Progenitor cell of endocrine pancreas (in vitro differentiated cells): ENCODE measurements at places on chromosomes 6 and 20.
A peak's percentile ranks its signal among the peaks of the same experiment; 100 is the strongest.

DNA sequence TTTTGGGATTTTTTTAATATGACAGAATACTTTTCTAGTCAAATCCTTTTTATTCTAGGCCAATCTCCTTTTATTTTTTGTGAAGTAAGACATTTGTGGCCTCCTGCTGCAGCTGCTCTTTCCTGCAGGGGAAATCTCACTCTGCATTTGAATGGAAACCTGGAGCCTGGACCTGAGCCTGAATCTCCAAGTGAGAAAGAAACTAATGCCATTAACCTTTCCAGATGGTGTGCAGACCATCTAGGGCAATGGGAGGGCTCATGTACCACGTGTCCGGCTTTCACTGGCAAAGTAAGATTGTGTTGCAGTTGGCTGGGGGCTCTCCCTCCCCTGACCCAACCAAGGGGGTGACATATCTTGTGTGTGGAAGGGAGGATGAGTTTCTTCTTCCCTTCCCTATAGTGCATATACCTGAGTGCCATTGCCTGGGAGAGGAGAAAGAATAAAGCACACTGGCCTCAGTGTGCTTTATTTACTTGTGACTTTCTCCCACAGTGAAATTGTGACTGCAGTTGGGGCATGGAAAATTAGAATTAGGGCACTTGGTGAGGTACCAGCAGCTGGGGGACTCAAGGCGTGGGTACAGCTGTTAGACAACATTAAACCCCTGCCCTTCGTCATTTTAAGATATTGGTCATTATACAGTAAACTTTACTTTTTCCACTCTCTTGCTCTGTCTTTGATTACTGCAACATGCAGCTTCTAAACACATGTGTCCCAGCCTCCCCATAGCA lies 159.8 kb upstream of the RIN2 start:
- no peak for DNase-seq

GRCh38 chr6:154012852-154013251 lies 26.2 kb upstream of the OPRM1 start:
- no peak for DNase-seq

DNA sequence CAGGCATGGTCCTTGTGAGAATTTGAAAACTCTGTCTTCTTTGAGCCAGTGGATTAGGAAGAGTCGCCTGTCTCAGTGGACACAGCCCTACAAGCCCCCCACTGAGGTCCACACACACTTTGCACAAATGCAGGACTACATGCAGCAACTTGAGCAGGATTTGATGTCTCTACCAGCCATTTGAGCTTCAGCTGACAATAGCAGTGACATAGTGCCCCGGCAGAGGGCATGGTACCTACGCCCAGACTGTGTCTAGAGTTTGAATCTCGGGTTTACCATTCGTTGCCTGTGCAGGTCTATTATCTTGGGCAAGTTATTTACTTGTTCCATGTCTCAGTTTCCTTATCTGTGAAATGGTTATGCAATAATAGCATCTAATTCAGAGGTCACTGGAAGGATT lies 580.1 kb downstream of the TFAP2B start:
- no peak for DNase-seq

- DNase-seq, result no peak
These were observed 9.5 kb upstream of the IGF2R start for GRCh38 chr6:159959165-159959975.

GRCh38 chr6:150702675-150703074 lies 103.0 kb downstream of the PLEKHG1 start:
- DNase-seq, result no peak

DNA sequence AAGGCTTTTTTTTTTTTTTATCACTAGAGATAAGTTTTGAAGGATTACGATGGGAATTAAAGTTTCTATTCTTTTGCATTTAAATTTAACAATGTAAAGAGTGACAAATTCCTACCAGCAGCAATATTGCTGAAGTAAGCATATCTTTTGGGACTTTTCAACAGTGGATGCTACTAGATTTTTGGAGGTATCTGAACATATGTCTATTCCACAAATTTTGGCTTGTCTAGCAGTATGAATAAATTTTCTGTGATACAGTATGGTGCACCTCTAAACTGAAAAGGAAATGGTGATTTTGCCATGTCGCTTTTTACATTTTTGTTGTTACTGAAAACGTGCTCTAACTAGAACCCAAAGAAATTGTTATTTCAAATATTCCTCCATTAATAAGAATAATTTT lies 368.3 kb upstream of the MANEA start:
- DNase-seq, result no peak

DNA sequence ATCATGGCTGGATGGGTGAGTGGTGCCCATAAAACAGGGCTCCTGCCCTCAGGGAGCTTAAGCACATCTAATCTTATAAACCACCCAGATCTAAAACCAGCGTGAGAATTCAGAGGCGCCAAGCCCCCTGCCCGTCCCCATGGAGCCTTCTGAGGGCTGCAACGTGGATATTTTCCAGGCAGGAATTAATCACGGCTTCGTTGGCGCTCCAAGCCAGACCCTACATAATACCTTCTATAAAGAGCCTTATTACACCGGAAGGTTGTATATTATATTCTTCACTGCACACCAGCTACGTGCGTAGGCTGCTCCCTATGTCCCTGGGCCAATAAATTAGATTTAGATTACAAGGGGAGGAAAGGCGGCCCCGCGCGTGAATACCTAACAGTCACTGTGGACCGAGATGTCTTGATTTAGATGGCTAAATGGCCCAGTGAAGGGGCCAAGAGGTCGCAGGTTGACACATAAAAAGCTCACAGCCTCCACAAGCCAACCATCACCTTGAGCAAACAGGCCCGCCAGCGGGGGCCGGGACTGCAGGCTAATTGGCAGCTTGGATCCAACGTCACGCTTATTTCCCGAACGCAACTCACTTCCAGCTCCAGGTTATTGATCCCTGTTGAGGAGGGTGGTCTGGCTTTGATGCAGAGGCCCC lies 64.7 kb upstream of the APCDD1L start:
- no peak for DNase-seq

- DNase-seq, result no peak
These were observed 153.0 kb downstream of the PHF3 start for GRCh38 chr6:63788569-63788968.

GRCh38 chr6:73636048-73636447 lies 17.7 kb downstream of the SLC17A5 start:
- DNase-seq, result no peak

- no peak for DNase-seq
These were observed 29.7 kb downstream of the RPF2 start for GRCh38 chr6:111011360-111012142.

- no peak for DNase-seq
These were observed 157.8 kb downstream of the SAMD5 start for GRCh38 chr6:147666255-147666654.

DNA sequence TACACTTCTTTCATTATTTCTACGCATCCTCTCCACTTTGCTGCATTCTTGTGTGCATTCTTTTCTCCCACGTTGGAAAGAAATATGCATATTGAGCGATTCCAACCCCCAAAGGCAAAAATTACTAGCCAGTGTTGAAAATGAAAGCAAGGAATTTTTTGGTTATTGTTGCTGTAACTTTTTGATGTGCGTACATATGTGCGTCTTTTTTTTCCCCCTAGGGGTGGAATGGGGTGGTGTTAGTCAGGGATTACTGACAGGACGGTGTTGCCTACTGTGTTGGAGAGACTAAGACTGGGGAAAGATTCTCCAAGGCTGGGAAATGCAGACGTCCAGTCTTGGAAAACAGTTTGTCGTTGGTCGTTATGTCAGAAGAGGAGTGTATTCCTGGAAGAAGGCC lies 44.2 kb upstream of the ESR1 start:
- DNase-seq, result no peak

DNA sequence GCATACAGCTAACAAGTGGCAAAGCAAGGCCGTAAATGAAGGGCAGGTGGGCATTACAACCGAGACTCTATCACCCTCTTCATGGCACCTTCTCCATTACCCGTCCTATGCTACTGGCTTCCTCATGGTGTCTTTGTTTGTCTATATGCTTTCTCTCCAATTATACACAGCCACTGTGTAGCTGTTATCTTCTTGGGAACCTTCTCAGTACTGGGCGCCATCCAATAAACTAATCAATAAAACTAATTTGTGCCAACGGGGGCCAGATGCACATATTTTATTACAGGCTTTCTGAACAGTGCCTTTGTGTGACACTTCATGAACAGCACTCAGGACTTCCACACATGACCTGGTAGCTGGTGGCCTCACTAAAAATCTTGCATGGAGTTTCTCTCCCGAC lies 149.8 kb upstream of the PCSK2 start:
- no peak for DNase-seq

DNA sequence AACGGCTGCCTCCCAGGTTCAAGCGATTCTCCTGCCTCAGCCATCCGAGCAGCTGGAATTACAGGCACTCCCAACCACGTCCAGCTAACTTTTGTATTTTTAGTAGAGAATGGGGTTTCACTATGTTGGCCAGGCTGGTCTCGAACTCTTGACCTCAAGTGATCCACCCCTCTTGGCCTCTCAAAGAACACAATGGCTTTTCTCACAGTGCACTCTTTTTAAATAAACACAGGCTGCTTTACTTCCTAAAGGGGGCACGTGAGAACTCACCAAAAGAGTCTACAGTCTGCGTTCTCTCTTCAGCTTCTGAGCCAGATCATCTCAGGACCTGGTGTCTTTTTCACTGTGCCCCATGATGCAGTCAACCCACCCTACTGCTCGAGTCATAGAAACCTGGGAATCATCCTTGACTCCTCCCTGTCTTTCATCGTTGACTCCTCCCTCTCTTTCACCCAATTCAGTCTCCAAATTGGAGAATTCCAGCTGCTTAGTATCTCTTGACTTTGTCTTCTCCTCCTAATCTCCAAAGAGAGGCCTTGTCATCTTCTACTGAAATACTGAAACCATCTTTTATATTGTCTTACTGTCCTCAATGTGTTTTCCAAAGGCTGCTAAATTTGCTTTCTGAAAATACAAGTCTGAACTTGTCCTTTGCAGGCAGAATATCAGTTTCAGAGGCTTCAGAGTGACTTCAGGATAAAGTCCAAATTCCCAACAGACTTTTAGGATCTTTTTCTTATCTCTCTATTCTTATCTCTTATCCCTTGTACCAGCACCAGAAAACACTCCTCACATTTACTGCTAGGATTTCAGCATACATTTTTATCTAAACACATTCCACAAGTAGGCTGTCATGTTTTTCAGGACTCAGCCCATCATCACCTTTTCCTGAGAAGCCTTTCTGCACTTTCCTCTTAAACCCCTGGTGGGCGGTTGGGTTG lies 323.4 kb downstream of the SYNE1 start:
- DNase-seq, result no peak

DNA sequence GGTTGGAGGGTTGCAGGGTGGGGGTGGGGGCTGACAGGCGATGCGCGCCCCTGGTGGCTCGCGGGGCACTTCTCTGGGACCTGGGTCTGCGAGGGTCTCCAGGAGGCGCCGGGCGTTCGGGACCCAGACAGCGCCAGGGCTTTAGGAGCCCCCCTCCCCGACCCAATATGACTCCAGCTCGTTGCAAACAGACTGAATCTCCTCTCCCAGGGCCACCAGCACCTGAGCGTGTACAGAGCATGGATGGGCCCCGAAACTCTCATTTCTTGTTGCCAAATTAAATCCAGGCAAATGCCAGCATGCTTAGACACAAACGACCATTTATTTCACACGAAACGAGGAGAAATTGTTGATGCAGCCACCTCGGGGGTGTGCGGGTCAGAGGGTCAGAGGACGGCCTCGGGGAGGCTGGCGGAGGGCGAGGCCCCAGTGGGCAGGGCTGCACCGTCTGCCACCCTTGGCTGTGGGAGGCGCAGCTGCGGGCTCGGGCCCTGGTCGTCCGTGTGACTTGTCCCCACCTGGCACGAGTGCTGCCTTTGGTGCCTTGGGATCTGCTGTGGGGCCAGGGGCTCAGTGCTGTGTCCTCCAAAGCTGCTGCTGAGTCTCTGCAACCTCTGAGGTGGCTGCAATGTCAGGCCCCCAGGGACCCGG lies 20.9 kb upstream of the GATA5 start:
- peak; percentile 54 for DNase-seq

DNA sequence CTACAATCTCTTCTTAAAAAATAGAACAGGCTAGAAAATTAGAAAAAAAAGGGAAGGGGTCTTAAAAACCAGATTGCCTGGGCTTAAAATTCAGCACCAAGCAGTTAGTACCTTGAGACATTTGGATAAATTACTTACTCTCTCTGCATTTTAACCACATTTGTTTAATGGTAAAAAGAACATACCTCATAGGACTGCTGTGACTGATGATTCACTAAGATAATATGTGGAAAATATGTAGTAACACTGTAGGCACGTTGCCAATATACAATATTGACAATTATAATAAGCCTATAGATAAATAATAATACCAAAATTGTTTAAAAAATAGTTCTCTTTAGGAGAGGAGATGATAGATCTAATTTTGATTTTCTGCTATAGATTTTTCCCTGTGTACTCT lies 750.4 kb downstream of the TENT5A start:
- no peak for DNase-seq

DNA sequence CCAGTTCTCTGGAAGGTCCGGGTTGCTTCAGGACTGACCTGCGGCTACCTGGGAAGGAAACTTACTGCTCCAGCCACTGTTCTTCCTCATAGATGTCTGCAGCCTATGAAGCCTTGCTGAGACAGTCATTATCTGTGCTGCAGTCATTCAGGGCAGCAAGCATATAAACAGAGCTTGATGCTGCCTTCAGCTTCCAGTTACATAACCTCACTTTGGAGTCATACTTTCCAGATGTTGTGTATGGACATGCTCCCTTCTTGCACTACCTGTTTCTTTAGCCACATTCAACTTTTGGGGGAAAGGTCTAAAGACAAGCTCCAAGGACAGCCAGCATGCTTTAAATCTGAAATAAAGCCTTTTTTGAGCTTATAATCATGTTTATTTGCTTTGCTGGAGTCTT lies 98.1 kb downstream of the SLC24A3 start:
- no peak for DNase-seq

- DNase-seq, result peak; percentile 96
These were observed 147.8 kb upstream of the RALGAPA2 start for GRCh38 chr20:20860078-20860806.

DNA sequence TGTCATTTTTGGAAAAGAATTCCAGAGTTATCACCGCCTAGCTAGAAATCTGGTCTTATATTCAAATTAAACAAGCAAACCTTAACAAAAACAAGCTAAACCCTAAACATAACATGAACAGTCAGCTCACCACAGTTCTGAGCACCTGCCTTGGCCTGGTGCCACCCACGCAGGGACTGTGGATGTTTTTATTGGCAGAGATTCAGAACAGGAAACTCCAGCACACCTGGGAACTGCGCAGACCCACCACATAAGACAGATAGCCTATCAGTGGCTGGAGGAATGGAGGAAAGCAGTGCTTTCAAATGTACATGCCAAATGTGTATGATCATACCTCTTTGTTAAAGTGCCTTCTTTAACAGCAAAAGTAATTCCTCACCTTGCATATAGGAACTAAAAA lies 8.9 kb downstream of the SLC16A10 start:
- no peak for DNase-seq
